ENCODE measurements at places on chromosomes 1 and 21. TPM values are rescaled to one million over a fixed set of nuclear protein-coding genes. Genes with fewer than 3 reads are reported as not detected.

GRCh38 chr1:56572334-56573050 lies 6.9 kb downstream of the PLPP3 start:
- no peak for DNase-seq

DNA sequence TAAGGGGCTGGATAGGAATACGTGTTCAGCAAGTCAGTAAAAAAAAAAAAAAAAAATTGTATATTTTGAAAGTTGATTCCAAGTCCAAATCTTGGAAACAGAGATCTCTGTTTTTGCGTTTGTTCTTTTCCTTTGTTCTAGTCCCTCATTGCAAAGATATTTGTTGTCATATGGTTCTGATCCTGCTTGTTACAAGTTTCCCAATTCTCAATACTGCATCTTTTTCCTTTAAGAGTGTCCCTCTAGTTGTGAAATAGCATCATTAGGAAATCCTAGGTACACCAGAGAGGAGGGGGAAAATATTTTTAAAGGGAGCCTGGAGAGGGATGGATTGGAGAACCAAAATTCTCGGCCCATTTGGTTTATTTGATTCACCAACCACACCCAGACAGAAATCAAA lies 152.2 kb upstream of the C1orf105 start:
- no peak for DNase-seq

DNA sequence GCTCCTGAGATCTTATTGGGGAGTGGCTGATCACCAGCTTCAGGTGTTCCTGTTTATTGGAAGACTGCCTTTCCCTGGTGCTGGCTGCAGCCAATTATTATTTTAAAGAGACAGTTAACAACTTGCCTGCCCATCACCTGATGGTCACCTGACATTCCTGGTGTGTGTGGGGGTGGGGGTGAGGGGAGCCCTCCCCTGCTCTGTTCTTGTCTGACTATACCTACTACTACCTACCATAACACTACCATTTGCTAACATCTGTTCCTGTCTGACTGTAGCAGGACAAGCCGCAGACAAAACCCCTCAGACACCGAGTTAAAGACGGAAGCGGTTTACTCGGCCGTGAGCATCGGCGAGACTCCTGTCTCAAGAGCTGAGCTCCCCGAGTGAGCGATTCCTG lies 54.9 kb upstream of the NBPF3 start:
- DNase-seq = no peak

DNA sequence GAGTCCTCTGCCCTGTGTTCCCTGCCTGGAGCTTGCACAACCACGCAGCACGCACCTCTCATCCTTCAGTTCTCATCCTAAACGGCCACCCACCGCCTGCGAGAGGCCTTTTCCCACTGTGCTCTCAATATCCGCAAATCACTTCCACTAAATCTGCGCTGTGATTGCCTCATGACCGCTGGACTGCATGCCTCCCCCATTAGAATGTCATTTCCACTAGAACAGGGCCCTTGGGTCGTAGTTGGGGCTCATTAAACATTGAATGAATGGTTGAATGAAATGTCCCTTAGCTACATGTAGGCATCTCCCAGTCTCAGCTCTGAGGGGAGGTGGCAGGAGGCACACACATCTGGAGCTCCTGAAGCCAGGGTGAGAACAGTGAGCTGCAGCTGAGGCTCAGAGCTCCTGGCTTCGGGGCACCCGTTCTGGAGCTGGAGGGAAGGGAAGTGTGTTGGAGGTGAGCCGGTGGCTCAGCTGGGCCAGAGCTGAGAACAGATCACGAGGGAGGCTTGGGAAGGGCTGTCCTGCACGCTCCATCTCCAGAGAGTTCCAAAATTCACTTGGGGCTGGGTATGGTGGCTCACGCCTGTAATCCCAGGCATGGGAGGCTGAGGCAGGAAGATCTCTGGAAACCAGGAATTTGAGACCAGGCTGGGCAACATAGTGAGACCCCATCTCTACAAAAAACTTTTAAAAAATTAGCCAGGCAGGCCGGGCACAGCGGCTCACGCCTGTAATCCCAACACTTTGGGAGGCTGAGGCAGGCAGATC lies 30.4 kb downstream of the TMEM201 start:
- DNase-seq = no peak

Gene DRAXIN
- under 0.01 TPM for total RNA-seq

Data from epithelial cell of proximal tubule (primary cell).